Foreskin fibroblast (primary cell): ENCODE measurements at places on chromosomes 16 and 17.

GRCh38 chr16:66292241-66292935 is 74.1 kb upstream of the CDH5 start:
- no peak for DNase-seq

- peak; percentile 85 for DNase-seq
Measured at GRCh38 chr17:64115822-64116534, 14.0 kb downstream of the ERN1 start.

GRCh38 chr16:25679511-25679910 is 12.2 kb upstream of the HS3ST4 start:
- no peak for DNase-seq

DNA sequence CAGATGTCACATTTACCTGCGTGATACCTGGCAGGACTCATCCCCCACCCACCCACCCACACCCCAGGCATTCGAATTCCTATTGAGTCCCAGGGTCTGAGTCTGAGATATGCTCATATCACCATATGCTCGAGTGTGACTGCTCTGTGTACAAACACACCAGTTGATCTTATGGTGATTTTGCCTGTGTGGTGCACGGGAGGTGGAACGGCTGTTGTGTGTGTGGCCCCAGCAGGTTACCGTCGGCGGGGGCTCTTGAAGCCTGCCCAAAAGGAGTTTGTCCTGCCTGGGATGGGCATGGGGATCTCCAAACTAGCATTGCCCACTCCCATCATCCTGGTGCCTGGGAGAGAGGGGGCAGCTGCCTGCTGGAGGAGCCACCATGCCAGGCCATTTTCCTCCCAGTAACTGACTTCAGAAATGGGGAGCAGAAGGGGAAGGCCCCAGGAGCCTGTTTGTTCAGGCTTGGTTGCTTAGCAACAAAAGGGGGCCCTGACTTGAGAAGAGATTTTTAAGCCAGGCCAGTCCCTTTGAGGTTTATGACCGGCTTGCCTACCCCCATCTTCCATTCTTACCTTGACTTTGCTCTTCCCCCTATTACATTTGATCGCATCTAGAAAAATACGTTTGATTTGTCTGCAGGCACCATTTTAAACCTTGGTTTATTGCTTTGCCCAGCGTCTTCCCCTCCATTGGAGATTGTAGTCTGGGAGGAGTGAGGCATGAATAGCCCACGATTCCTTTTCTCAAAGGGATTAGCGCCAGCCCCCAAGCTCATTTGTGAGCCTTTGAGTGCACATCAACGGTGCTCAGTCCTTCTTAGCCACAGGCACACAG is 217.7 kb downstream of the CCDC182 start:
- DNase-seq, result no peak

GRCh38 chr16:89037261-89038152 is 56.1 kb upstream of the ACSF3 start:
- DNase-seq, result peak; percentile 10

- no peak for DNase-seq
Measured at GRCh38 chr16:50403491-50403890, 34.7 kb upstream of the BRD7 start.

- DNase-seq, result no peak
Measured at GRCh38 chr16:88865310-88865709, 1.1 kb downstream of the PABPN1L start.

GRCh38 chr16:67212766-67213165 is 13.8 kb downstream of the ELMO3 start:
- DNase-seq, result no peak

DNA sequence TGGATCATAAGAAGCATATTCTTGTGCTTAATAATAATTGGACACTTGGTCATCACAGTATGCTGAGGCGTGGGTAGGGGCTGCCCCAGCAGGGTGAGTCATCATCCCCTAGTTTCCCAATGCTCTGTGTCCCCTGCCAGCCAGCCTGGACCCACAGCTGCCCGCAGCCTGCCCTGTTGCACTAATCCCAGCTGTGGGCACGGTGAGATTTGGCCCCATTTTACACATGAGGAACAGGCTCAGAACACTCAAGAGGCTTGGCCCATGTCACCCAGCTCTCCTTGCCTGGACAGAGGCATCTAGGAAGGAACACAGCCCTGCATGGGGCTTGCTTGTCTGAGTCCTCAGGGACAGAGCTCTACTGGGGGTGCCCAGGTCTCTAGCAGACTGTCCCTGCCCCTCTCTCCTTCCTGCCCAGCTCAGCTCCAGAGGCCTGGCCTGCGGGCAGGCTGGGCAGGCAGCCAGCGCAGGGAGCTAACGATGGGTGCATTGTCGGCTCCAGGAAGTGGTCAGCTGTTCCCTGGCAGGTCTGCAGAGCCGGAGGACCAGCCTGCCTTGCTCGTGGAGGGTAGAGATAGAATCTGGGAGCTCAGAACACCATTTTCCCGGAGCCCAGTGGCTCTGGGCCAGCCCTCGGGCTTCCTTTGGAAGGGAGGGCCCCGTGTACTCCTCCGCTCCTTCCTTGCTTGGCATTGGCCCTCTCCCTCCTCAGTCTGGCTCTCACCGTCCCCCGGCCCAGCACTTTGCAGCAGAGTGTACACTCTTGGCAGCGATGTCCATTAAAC is 189.4 kb downstream of the RAB11FIP4 start:
- DNase-seq, result peak; percentile 91

GRCh38 chr17:70552230-70552981 is 383.1 kb downstream of the KCNJ2 start:
- DNase-seq, result peak; percentile 10

- DNase-seq, result no peak
Measured at GRCh38 chr16:54538276-54538675, 251.7 kb upstream of the IRX3 start.

- no peak for DNase-seq
Measured at GRCh38 chr17:78889531-78889930, 13.5 kb downstream of the CEP295NL start.

DNA sequence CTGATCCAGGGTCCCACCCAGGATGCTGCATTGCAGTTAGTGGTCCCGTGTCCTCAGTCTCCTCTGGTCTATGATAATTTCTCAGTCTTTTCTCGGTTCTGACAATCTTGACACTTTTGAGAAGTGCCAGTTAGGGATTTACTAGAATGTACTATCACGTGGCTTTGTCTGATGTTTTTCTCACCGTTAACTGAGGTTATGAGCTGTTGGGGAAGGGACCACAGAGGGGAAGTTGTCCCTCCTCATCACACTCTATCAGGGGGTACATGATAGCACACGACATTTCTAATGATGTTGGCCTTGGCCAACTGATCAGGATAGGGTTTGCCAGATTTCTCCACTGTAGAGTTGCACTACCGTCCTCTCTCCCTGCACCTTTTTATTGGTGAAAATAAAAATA is 250.9 kb upstream of the SDK2 start:
- DNase-seq, result no peak
